ENCODE measurements at places on chromosomes 6 and 20. TPM values are rescaled to one million over a fixed set of nuclear protein-coding genes. Genes with fewer than 3 reads are reported as not detected.

NEU1 gene
- total RNA-seq = 81.0 TPM

SLC12A5 gene
- total RNA-seq = not detected

BFSP1 gene
- 3.2 TPM for total RNA-seq

RIN2 gene
- total RNA-seq = 106 TPM

THBS2 gene
- total RNA-seq = 13.7 TPM

MLIP gene
- not detected for total RNA-seq

PHF10 gene
- 49.2 TPM for total RNA-seq

IRF4 gene
- total RNA-seq = 1.7 TPM

SPEF1 gene
- total RNA-seq = 0.34 TPM

UNC93A gene
- not detected for total RNA-seq

QKI gene
- 273 TPM for total RNA-seq

SSTR4 gene
- total RNA-seq = not detected
